Stimulated activated CD4-positive, alpha-beta T cell treated with anti-CD3 and anti-CD28 coated beads, Interleukin-12 subunit alpha, Interleukin-12 subunit beta, amount 100 ng/mL, for 4 hours (primary cell): ENCODE measurements at places on chromosomes 7 and 10.

DNA sequence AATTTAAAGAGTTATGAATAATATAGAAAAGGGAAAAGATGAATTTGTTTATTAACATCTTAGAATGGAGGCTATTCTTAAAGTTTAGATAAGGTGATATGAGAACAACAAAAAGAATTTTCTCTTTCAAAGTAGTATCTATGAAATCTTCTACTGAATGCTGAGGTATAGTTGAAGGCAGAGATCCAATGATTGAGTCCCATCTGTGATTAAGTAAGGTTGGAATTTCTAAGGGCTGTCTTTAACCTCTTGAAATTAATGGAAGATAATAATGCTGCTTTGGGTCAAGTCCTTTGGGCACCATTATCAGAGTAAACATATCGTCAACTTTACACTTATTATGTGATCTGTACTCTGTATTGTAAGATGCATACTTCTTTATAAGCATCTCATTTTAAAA lies 307.9 kb downstream of the PRKG1 start:
- no peak for DNase-seq

- DNase-seq: no peak
Observed at GRCh38 chr7:18509481-18509880, 13.9 kb downstream of the HDAC9 start.

DNA sequence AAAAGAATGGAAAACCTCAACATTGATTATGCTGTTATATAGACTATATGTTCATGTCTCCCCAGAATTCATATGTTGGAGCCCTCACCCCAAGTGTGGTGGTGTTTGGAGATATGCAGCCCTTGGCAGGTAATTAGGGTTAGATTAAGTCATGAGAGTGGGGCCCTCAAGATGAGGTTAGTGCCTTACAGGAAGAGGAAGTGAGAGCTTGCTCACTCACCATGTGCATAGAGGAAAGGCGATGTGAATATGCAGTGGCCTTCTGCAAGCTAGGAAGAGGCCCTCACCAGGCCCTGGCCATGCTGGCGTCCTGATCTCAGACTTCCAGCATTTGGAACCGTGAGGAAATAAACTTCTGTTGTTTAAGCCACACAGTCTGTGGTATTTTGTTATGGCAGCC lies 14.8 kb downstream of the ZNF33A start:
- DNase-seq: no peak

- DNase-seq: no peak
Observed at GRCh38 chr7:124032369-124033094, at the start of gene TMEM229A. TSS of gene TMEM229A (minus strand) at chr7:124033067. CDS start at chr7:124033003, 64 bp downstream.

- no peak for DNase-seq
Observed at GRCh38 chr7:3367261-3367660, 66.2 kb downstream of the SDK1 start.

- DNase-seq: no peak
Observed at GRCh38 chr7:36098096-36098495, 55.0 kb upstream of the EEPD1 start.

- no peak for DNase-seq
Observed at GRCh38 chr7:132536654-132537395, 39.4 kb downstream of the PLXNA4 start.

DNA sequence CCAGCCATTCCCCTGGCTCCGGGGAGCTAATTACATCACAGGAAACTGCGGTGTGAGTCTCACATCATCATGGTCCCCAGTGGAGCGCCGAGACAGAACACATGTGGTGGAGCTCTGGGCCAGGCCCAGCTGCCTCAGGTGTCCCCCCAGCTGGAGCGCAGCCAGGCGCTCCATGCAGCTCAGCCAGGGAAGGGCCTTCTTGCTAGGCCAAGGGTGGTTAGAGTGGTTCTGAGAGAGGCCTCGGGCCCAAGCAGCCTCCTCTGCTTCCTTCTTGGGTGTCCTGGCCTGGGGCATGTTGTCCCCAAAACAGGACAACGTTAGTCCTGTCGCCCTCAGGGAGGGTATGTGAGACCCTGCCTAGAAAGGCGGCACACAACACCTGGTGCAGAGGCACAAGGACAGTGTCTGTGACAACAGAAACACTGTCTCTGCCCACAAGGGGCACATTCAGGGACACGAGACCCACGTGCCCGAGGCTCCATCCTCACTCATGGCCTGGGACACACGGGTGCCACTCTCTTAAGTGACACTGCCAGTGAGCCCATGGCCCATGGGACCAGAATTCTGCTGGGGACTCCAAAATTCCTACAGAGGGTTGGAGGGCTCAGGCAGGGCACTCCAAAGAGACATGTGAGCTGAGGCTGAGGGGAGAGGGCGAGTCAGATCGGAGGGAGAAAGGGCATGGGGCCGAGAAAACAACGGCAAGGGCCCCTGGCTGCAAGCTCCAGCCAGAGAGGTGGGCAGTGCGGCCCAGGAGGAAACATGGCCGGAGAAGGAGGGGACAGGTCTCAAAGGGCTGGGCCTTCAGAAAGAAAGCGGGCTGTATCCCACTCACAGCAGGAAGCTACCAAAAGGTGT lies 37.0 kb upstream of the RET start:
- DNase-seq: no peak

DNA sequence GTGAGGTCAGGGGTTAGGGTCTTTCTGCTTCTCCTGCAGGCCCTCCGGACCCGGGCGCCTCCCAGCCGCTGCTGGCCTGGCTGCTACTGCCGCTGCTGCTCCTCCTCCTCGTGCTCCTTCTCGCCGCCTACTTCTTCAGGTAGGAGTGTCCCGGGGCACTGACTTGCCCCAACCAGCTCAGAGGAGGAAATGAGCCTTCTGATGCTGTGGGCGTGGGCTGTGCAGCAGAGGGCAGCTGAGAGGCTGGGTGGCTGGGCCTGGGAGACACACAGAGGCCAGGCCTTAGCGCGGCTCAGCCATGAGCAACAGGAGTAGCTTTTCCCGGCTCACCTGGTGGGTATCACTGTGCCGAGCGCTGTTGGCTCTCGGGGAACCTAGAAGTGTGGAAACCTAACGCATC lies 78.9 kb downstream of the MKI67 start:
- DNase-seq: peak; percentile 76

DNA sequence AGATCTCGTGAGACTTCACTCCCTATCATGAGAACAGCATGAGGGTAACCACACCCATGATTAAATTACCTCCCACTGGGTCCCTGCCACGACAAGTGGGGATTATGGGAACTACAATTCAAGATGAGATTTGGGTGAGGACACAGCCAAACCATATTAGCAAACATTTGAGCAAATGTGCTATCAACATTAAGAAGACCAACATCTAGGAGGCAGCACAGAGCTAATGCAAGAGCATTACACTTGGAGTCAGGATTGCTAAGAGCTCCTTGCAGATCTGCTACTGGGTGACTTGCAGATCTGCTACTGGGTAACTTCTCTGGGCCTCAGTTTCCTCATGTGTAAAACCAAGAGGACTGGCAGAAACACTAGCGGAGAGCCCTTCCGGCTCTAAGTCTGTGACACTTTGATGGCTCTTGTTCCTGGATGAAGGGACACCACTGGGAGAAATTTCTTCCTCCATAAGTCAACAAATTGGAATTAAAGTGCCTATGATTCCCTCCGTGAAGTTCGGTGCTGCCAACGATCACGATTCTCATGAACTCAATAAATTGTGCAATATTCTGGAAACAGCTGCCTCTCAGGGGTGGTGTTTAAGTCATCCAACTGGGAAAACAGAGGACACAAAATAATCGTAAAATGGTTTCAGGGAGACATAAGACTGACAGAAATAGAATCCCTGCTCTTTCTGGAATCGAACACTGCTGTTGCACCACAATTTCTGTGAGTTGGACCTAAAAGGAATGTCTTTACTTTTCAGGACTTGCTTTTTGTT lies 115.8 kb upstream of the ITGB1 start:
- no peak for DNase-seq

GRCh38 chr7:135335628-135336139 lies 102.0 kb downstream of the STRA8 start:
- DNase-seq: peak; percentile 9

- peak; percentile 44 for DNase-seq
Observed at GRCh38 chr7:116236020-116236630, 25.8 kb downstream of the TES start.

DNA sequence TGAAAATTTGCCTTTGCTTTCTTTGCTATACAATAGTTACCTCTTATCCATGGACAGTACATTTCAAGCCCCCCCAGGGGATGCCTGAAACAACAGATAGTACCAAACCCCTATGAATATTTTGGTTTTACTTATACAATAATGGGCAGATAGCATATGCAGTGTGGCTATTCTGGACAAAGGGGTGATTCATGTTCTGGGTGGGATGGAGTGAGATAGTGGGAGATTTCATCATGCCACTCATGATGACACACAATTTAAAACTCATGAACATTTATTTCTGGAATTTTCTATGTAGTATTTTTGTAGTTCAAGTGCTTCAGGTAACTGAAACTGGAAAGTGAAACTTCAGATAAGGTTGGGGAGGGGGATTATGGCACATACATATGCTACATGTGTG lies 12.0 kb downstream of the STARD3NL start:
- no peak for DNase-seq
